HuH-7 (cell line): ENCODE measurements at places on chromosomes 2 and 18.

DNA sequence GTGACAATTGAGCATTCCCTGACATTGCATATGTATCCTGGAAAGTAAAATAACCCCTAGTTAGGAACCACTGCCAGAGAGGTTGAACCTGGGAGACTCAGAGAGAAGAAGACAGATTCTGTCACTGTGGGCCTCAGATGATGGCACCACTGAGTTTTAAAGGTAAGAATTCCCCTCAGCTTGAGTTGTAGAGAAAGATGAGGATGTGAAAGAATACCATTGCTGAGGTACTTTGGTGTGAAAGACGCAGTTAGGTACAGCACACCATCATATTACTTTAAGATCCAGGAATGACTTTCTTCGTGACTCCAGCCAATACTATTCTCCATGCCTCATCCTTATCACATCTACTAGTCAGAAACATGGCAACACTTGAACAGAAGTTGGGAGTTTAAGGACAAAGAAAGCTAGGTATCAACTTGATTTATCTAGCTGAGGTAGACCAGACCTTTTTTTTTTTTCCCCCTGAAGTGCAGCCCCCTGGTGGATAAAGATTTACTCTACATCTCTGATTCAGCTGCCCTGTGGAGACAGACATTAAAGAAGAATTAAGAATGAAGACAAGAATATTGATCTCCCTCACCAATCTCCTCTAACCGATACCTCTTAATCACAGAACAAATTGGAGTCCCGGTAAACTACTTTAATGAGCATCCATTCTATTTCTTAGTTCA is 630.5 kb upstream of the FANCL start:
- no peak for DNase-seq

- no peak for DNase-seq
Measured at GRCh38 chr2:120575966-120576365, 159.7 kb upstream of the GLI2 start.

GRCh38 chr2:105697781-105698449 is 46.8 kb upstream of the NCK2 start:
- no peak for DNase-seq

DNA sequence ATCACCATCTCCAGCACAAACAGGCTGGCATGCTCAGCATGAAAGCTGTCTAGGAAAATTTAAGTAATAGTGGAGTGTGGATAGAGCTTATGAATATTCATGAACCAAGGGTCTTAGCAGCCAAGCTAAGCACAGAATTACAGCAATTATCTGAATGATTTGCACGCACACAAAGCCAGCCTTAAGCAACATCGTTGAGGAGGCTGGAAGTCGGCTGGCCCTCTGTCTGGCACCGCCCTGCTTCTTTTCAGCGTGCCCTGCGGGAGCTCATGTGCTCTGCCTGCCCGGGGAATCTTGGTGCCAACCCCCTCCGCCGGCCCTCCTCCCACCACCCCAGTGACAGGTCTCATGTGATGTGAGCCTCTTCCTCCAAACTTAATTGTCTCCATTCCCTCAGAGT is 540.1 kb downstream of the CMPK2 start:
- DNase-seq: no peak

DNA sequence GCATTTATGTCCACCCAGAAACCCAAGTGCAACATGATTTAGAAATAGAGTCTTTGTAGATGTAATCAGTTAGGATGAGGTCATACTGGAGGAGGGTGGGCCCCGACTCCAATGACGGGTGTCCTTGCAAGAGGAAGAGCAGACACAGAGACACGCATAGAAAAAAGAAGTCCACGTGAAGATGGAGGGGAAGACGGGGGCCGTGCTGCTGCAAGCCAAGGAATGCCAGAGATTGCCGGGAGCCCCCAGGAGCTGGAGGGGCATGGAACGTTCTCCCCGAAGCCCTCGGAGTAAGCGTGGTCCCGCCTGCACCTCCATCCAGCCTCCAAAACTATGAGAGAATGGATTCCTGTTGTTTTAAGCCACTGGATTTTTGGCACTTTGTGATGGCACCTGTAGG is 51.6 kb downstream of the PTGR3 start:
- DNase-seq: no peak

GRCh38 chr18:21012308-21012707 is 99.3 kb downstream of the ROCK1 start:
- no peak for DNase-seq
